ENCODE measurements at places on chromosomes 11 and 22.

- no peak for DNase-seq
Observed at GRCh38 chr22:48548391-48548790, 1279.3 kb downstream of the BRD1 start.

DNA sequence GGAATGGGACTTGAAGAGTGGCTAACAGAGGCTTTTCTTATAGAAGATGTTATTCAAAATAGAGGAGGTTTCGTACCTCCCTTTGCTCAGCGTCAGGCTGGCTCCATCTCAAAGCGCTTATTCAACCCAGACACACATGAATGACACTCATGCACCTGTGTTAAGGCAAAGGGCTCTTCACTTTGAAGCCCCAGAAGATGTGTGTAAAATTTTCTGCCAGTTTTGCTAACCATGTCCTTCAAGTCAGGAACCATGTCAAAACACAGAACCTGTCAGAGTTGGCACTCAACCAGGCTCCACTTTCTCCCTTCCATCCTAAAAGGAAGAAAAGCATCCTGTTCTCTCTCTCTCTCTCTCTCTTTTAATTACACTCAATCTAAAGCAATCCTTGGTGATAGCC, 352.8 kb upstream of the NARS2 start:
- DNase-seq, result no peak

- DNase-seq, result no peak
Observed at GRCh38 chr11:60765355-60765754, 8.7 kb downstream of the MS4A15 start.

- no peak for DNase-seq
Observed at GRCh38 chr22:49863931-49864330, 10.3 kb downstream of the ZBED4 start.

DNA sequence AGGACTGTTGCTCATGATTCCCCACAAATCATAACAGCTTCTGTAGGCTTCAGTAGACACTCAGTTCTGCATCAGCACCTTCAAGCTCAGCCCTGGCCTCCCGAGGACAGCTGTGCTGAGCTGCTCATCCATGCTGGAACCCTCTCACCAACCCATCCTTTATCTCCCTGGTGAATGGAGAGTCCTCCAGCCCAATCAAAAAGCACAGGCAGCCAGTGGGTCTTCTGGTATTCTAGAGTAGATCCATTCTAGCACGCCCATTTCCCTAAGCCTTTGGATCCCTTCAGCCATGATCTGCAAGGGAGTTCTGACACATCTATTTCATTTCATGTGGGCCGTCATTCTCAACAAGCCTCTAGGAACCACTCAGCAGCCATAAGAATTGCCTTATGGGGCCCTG, 44.6 kb upstream of the SPATA19 start:
- no peak for DNase-seq

DNA sequence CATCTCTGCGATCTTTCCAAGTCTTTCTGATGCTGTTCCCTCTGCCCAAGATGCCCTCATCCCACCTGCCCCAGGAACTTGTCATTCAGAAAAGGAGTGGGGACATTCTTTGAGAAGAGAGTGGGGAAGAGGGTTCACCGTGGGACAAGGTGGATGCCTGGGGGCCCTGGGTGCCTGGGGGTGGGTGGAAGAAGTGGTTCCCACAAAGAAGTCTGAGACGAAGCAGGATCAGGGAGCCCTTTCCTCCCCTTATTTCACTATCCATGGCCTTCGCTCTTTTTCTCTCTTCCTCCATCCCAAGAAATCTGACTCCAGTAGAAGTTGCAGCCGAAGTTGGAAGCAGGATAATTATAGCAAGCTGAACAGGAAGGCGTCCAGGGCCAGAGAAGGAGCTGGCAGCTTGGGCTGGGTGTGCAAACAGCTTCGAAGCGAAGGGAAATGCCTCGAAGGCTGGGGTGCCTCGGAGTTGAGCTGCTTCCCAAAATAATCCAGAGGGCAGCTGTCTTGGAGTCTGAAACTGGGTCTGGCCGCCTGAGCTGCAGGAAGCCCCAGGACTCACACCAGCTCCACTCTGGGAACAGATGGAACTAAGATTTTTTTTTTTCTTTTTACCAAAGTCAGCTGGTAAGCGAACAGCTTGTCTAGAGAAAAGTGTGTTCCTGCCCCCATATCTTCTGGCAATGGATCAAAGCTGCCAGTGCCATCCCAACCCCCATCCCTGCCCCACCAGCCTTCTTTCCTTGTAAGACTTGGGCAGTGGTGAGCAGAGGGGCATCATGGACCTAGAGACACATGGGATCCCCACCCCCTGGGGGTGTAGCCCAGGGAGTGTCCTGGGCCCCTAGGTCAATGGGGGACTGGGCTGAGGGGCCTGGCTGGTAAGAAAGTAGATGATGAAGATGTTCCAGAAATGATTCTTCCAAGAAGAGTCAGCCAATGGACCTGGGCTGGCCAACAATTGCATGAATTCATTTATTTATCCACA, 31.5 kb downstream of the PARVG start:
- no peak for DNase-seq

Measured in iPS DF 6.9 (cell line).